Lung microvascular endothelial cell (primary cell): ENCODE measurements at places on chromosomes 6 and 20. TPM values are rescaled to one million over a fixed set of nuclear protein-coding genes. Genes with fewer than 3 reads are reported as not detected.

DNA sequence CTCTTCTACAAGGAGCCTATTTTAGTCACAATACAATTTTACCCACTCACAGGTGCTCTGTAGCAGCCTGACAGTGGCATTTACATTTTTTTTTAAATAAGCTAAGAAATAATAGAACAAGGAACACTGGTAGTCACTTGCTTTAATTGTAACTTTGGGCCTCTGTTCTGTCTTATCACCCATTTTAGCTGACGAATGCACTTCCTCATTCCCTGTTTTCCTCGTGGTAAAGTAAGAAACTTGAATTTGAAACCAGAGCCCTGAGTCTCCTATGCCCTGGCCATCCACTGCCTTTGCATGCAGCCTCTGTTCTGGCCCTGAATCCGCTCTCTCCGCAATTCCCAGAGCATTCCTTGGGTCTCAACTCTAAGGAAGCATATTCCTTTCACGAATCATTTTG, 550.6 kb downstream of the PTPRT start:
- no peak for DNase-seq

DNA sequence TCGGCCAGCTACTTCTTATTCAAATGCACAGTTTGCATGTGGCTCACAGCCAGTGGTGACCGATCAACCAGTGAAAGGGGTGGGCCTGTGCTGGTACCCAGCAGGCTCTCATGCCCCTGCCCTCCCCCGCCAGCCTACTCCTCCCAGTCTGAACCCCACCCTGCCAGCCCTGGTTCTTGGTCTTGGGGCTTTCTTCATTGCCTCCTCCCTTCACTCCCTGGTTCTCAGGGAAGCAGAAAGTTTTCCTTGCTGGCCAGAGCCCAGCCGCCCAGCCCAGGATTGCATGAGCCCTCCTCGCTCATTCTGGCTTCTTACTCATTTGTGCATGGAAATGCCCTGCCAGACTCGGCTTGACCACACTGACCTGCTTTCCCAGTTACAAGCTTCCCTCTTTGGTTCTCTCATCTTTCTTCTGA, 40.8 kb downstream of the KCNK17 start:
- DNase-seq: no peak

- no peak for DNase-seq
Measured at GRCh38 chr6:19715167-19715551, 122.0 kb upstream of the ID4 start.

DNA sequence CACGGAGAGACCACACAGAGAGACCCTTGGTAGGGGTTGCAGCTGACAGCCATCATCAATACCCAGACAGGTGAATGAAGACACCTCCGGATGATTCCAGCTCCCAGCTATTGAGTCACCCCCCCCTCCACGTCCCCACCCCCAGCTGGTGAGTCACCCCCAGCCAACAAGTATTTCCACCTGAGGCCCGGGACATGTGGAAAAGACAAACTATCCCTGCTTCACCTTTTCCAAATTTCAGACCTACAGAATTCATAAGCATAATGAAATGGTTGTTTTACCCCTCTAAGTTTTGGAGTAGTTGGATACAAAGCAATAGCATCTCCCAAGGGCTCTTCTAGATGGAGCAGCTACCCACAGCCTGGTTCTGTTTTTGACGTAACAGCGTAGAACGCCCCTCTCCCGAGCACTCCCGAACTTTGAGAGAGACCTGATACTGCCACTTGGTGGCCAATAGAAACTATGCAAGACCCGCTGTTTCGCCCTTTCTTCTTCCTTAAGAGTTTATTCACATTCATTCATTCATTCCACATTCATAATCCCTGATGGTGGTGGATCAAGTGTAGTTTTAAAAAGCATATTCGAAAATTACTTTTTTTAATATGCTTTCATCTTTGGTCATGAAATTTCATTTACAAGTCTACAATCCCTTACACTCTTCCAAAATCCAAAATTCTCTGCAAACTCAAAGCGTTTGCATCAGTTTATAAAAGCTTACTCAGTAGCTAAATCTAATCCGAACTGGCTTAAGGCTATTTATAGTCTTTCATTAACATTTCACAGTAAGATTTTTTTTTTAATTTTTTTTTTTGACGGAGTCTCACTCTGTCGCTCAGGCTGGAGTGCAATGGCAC, 15.1 kb upstream of the PPP1R16B start:
- peak; percentile 74 for DNase-seq

- DNase-seq: peak; percentile 26
Measured at GRCh38 chr6:64280569-64280968, 645.0 kb downstream of the PHF3 start.

- peak; percentile 85 for DNase-seq
Measured at GRCh38 chr6:142946924-142947713, 2.1 kb upstream of the HIVEP2 start.

Gene SLCO4A1
- 0.60 and 0.65 TPM in 2 replicates for total RNA-seq

Gene CDH22
- total RNA-seq: under 0.01 and 0.79 TPM in 2 replicates

Gene SNRPB
- 147 and 211 TPM in 2 replicates for total RNA-seq
